ENCODE measurements at places on chromosomes 1 and 21. TPM values are rescaled to one million over a fixed set of nuclear protein-coding genes. Genes with fewer than 3 reads are reported as not detected.

GRCh38 chr1:3064901-3065300 is 4.1 kb upstream of the PRDM16 start:
- H3K4me1 ChIP-seq: peaks cover 3% of the 10 kb centered on the region
- no peaks in the 10 kb centered on the region for H3K36me3 ChIP-seq
- DNase-seq: no peak
- no peak overlapping the region for H3K27ac ChIP-seq

DNA sequence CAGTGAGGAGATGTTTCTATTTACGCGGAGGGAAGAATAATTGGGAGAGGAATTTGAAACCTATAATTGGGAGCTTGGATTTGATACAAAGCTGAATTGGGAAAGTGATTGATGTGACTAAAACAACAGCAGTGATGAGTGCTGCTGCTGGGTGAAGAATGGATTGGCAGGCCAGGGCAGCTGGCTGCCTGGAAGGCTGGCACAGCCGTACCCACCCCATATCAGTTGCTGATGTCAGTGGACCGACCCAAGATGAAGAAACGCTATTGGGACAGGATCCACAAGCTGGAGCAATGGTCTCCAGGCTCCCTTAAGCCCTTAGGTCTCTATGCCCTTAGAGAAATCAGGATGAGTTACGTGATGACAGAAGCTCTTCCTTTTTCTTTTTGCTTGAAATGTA is 47.4 kb downstream of the GRIK1 start:
- H3K36me3 ChIP-seq: no peaks in the 10 kb centered on the region
- no peak for DNase-seq
- H3K27ac ChIP-seq: no peak overlapping the region
- no peak overlapping the region for H3K4me3 ChIP-seq
- H3K27me3 ChIP-seq: no peaks in the 10 kb centered on the region
- H3K4me1 ChIP-seq: no peaks in the 10 kb centered on the region

GRCh38 chr1:110135246-110135645 is 15.0 kb upstream of the SLC6A17 start:
- no peaks in the 10 kb centered on the region for H3K36me3 ChIP-seq
- no peak overlapping the region for H3K4me3 ChIP-seq
- no peak for DNase-seq
- H3K4me1 ChIP-seq: no peaks in the 10 kb centered on the region

DNA sequence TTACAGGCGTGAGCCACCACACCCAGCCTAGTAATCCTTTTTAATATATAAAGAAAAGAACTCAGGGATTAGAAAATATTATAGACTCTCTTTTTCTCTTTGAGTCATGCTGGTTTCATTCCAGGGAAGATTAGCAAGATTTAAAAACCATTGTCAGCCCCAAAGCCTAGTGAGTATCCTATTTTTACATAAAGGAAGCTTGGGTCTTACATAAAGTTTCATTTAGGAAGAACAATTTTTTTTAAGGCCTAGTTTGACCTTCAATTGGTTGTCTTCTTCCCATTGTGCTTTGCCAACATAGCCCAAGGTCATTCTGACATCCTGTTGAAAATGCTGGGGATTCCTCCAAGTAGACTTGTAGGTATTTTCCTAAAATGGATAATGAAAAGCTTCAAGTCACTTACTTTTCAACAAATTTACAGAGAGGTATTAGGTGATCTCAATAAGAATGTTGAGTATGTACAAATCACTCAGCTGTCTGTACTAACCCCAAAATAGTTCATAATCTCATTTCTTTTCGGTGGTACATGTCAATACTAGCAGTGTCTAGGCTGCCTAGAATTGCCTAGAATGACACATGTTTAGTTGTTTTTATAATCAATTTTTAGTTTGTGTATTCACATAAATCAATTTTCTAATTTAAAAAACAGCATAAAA is 4.3 kb upstream of the KIF14 start:
- H3K36me3 ChIP-seq: no peaks in the 10 kb centered on the region
- H3K27me3 ChIP-seq: no peaks in the 10 kb centered on the region
- H3K27ac ChIP-seq: no peak overlapping the region
- peaks cover 17% of the 10 kb centered on the region for H3K4me1 ChIP-seq
- H3K4me3 ChIP-seq: no peak overlapping the region
- DNase-seq: no peak

FCRL5 gene
- total RNA-seq: 3.6 TPM

All from natural killer cell (primary cell).